HuH-7.5 (cell line): ENCODE measurements at places on chromosomes 12 and 14.

DNA sequence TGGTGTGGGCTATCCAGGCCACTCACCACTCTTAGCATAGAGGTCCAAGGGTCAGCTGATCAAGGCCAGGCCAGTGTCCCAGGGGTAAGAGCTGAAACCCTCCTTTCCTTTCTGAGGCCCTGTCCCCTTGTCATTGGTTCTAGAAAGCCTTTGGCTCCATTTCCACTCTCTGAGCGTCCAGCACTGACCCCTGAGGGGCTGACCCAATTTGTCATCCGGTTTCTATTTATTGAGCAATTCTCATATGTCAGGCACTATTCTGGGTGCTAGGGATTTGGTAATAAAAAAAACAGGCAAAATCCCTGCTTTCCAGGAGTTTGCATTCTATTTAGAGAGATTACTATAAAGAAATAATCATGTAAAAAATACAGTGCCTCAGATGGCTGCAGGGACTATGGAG, 3.4 kb downstream of the KRT77 start:
- no peak for DNase-seq

DNA sequence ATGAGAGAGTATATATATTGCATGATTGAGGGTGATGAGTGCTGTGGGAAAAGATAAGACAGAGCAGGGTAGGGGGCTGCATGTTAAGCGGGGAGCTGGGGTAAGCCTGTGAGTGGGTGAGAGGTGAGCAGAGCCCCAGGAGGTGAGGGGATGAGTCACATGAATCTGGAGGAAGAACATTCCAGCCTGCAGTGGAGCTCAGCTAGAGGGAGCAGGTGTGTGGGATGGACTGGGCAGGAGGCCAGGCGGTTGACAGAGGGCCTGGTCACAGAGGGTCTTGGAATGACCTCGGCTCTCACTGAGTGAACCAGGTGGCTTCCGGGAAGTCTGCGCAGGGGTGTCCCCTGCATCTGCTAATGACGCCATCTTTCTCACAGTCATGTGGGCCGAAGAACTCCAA, 44.4 kb downstream of the GIT2 start:
- DNase-seq = no peak

DNA sequence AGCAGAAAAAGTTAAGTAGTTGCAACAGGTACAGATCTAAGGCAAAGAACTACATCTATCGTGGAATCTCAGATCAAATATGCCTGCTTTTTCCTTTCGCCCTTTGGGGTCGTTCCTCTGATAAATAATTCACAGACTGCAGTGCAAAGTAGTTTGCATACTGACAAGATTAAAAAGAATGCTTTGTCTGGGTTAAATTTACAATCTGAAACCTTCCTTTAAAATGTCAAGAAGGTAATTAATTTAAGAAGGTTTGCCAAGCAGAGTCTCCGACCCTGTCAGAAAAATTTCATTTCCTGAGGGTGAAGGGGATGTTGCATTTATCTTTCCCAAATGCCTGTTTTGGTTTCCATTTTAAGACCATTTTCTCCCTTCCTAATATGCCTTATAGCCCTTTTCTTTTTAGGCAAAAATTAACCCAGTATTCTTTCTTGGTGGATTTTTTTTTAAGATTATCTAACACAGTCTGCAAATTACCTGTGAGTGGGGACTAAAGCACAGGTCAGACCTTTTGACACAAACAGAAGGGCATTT, 406.9 kb downstream of the LRIG3 start:
- DNase-seq = no peak

DNA sequence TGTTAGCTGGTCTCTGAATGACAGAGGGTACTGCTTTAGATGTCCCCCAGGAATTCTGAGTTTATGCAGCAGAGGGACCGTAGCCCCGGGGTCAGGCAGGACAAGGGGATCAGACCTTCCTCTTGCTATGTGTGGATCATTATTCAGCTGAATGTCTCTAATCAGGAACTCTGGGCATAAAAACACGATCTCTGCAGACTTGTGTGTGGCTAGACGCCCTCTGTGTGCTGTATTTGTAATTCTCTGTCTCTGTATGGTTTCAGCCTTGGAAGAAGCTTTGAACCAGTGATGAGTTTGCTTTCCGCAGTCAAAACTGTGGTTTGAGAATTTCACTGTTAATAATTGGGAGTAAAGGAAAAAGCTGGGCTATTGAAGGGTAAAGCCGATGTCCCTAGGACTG, 125.3 kb downstream of the ETV6 start:
- no peak for DNase-seq

DNA sequence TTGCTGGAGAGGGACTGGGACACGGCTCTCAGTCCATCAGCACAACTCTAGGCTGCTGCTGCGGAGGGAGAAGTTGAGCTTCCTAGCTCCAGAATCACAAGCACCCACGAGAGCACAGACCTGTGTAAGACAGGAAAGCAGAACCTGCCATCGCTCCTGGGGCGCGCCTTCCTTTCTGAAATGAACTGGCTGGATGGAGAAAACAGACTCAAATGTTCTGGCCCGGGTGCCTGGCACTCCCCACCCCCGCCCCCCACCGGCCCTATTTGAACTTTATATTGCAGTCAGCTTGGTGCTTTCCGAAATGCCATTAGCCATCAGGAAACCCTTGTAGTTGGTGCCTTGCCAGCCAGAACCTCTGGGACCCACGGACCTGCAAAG, 23.8 kb downstream of the MVK start:
- no peak for DNase-seq

DNA sequence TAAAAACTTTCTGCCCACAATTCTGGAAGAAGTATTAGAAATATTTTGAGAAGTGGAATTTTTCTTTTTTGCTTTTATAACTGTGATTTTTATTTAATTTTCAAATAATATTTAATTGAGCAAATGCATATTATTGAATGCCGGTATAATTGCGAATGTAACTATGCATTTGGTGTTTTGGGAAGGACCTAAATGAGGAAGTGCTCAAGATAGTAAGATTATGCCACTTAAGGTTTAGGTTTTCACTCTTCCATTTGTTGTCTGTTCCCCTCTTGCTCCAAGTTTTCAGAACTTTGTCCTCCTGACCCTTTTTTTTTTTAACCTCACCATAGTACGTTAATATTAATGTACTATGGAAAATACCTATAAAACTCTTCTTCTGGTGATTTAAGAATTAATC, 85.8 kb downstream of the KIAA0586 start:
- no peak for DNase-seq
